Activated T-helper 1 cell treated with anti-CD3 and anti-CD28 coated beads, Interleukin-2, amount 50 U/mL, for 16 hours (primary cell): ENCODE measurements at places on chromosomes 1 and 21.

DNA sequence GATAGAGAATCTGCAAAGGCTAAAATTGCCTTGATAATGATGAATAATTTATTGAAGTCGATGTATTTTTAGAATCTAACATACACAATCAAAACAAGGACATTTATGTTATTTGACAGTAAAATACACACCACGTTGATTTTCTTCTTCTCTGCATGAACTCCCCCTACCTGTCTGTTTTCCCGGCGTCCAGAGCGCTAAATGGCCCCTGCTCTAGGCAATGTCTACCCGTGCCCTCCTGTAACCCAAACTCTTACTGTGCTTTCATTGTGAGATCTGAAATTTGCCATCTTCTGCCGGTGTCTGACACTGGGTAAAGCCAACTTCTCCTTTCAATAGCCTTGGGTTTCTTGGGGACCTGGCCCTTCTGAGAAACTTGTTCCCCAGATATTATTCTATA lies 6.7 kb upstream of the OR11L1 start:
- DNase-seq: no peak

GRCh38 chr1:88698140-88698539 lies 14.1 kb downstream of the PKN2 start:
- DNase-seq: no peak

DNA sequence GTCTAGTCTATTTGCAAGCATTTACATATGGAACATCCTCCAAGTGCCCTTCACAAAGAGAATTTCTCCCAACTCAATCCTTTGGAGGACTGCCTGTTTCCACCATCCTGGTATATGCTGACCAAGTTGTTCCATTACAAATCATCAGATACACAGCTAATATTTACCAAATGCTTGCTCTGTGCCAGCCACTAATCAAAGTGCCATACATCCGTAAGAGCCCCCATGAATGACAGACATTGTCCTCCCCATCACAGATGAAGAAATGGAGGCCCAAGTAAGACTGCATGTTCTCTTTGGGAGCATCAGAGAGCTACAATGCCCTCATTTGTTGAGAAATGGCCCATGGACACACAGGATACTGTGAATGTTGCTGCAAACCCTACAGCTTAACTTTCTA lies 130.0 kb upstream of the BACE2 start:
- DNase-seq: no peak

DNA sequence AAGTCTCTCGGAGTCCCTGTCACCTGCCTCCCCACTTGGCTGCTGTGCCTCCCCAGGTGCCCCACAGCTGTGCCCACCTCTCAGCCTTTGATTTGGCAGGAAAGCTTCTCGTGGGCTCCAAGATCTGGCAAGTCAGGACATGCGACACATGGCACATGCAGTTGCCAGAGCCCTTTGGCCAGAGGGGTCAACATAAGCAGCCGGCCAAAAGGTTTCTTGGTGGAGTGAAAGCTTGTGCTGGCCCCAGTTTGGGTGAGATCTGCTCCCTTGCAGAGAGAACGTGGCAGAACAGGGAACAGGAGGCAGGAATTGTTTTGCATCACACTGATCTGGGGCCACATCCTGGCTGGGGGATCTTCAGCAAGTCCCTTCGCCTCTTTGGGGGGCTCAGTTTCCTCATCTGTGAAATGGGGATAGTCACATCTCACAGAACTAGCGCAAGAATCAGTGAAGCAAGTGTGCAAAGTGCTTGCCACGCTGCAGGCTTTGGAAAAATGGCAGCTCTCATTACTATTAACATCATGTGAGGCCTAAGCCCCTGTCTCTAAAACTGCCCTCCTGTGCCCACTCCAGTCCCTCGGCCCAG lies 232.6 kb downstream of the TRABD2B start:
- DNase-seq: no peak

DNA sequence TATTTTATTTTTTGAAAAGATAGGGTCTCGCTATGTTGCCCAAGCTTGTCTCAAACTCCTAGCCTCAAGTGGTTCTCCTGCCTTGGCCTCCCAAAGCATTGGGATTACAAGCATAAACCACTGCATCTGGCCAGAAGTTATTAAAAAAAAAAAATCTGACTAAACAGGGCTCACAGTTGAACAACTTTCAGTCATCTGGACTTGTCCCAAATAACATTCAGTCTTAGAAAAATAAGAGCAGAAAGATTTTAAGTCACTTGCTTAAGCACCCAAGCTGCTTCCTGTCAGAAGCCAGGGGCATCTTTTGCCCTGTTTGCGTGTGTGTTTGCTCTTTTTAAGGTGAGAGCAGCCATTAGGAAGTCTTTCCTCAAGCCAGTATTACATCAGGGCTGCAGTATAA lies 286.8 kb downstream of the LMO4 start:
- DNase-seq: no peak

- peak; percentile 51 for DNase-seq
Observed at GRCh38 chr1:54800899-54801759, at the start of gene TTC22. TTC22 (minus strand) TSS chr1:54801323; CDS start chr1:54801163, 160 bp downstream.

DNA sequence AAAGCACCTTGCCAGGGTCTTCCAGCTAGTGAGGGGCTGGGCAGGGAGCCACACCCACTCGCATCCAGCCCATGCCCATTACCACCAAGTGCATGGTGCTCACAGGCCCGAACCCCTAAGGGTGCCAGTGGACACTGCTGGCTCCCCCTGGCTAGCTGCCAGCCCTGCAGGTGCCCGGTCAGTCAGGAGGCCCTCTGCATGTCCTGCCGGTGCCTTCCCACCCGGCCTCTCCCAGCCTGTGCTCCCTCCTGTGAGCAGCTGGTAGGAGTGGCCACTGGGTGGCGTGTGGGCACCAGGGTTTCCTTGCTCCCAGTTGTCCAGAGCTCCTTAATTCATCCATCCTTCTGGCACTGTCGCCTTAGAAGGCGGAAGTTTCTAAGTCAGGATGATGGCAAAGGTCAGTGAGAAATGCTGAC lies 33.4 kb downstream of the QSOX1 start:
- no peak for DNase-seq

DNA sequence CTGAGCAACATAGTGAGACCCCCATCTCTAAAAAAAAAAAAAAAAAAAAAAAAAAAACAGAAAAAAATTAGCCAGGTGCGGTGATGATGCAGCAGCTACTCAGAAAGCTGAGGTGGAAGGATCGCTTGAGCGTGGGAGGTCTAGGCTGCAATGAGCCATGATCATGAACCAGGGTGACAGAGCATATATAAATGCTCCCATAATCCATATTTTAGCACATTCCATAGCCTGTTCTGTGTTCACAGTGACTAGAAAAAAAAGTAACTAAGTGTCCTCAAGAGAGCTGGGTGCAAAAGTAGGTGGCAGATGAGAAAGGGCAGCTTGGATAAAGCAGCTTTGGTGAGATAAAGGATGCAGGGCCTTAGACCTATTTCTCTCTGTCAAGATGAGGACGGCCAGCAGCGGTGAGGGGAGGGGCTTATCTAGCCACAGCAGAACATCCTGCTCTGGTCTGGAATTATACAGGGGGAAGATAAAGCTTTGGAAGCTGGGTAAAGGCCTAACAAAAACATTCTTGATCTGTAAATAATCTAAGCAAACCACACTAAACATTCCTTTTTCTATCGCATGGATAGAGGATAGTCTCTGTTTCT lies 205.3 kb downstream of the DAB1 start:
- no peak for DNase-seq

- DNase-seq: no peak
Observed at GRCh38 chr21:35565204-35565611, 495.1 kb downstream of the SETD4 start.

GRCh38 chr1:42748021-42748420 lies 8.0 kb upstream of the CLDN19 start:
- no peak for DNase-seq

GRCh38 chr1:161721738-161722343 lies 497 bp downstream of the FCRLB start:
- DNase-seq: no peak

GRCh38 chr1:24009406-24009805 lies 29.3 kb upstream of the SRSF10 start:
- DNase-seq: no peak

- DNase-seq: no peak
Observed at GRCh38 chr1:205437570-205437969, 15.7 kb upstream of the LEMD1 start.

GRCh38 chr1:94684690-94685250 lies 135.4 kb upstream of the SLC44A3 start:
- DNase-seq: no peak

- peak; percentile 73 for DNase-seq
Observed at GRCh38 chr1:22039594-22040285, 12.8 kb upstream of the CDC42 start.

DNA sequence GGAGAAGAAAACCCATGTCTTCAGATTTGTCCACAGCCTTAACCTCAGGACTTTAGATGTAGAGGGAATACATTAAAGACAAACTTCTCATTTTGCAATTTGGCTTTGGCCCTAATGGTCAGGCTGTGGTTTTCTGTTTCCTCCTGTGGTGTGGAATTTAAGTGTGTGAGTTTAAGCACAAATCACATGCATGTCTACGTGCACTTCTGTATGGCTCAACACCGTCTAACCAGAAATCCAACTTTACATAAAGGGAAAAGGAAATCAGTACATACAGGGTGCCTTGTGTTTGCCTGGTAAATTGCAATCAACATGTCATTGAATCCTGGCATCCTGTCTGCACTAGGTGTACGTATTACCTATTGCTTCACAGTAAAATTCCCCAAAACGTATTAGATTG lies 1.2 kb upstream of the ZNF124 start:
- DNase-seq: no peak

DNA sequence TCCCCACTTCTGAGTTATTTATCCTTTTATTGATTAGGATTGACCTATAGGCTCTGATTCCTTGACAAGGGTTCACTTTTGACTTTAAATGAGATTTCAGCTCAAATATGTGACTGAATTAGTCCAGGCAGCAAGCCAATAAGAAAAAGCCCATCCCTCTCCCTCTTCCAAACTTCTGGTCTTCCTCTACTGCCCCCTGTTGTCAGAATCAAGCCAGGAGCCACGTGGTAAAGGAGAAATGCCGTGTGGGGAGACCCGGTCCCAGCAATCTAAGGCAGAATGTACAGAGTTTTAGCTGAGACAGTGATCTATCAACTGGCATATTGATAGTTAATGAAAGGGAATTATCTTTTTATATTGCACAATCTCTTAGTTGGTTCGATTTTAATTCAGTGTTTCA lies 5.2 kb downstream of the ADAMTS5 start:
- DNase-seq: no peak

DNA sequence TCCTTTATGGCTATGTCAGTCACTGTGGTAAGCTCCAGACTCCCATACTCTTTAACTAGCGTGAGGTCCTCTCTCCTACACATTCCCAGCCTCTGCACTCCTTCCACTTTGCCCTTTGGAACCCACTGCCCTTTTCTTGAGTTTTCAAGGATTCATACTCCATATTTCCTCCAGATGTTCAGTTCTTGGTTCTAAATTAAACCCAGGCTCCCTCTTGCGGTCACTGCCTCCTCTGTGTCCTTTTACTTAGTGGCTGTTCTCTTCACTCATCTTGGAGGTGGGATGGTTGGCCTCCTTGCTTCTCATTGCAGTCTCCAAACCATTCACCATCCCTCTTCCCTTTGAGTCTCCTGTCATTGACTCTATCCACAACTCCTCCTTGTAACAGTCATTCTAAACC lies 208.1 kb downstream of the TGFB2 start:
- no peak for DNase-seq

DNA sequence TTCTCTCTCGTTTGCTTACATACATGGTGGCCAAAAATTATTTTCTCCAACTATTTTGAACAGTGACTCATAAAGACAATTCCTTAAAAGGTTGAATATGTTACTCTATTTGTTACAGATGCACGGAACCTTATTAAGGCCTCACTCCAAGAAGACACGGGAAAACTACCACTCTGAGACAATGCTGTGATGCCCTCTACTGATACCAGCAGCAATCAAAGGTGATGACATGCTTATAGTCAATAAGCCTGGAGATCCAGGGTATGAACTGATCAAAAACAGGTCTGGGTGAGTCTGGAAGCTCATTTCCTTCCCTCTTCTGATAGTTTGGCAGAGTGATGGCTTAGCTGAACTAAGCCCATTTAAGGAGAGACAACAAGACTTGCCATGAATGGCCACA lies 563.0 kb downstream of the LRRIQ3 start:
- no peak for DNase-seq

- no peak for DNase-seq
Observed at GRCh38 chr21:39670701-39671100, 58.0 kb downstream of the B3GALT5 start.

GRCh38 chr1:67801903-67802302 lies 31.4 kb downstream of the GNG12 start:
- DNase-seq: no peak

GRCh38 chr1:186327331-186327730 lies 47.7 kb downstream of the TPR start:
- no peak for DNase-seq

DNA sequence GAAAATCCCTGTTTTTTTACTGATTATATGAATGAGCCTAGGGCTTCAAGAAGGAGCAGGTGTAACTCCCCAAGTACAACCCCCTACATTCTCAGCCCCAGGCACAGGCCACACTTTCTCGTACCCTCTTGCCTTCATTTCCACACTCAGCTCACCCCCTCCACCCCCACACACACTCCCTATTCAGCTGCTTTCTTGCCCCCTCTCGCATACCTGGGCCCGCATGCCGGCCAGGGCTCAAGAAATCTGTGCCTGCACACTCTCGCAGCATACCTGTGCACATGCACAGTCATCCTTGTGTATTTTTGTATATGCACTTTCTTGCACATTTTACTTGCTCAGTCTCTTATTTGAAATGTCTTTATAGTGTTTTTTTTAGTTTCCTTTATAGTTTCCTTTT lies 2.0 kb downstream of the PTPRF start:
- DNase-seq: no peak

DNA sequence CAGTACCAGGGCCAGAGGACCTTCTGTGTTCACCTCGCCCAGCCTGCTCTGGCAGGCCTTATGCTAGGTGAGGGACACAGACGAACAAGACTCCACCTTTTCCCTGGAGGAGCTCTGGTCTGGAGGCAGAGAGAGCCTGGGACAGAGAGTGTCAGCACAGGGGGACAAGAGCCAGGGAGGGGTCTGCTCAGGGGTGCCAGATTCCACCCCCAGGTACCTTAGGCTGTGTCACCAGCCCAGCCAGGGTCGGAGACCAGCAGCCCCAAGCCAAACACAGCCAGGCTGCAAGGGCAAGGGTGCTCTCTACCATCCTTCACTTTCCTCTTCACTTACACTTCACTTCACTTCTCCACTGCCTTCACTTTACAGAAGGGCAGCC lies 4.3 kb upstream of the LRP8 start:
- DNase-seq: no peak

GRCh38 chr1:100353071-100353801 lies 930 bp downstream of the CDC14A start:
- peak; percentile 21 for DNase-seq

GRCh38 chr21:26933448-26933847 lies 33.4 kb downstream of the ADAMTS5 start:
- no peak for DNase-seq

DNA sequence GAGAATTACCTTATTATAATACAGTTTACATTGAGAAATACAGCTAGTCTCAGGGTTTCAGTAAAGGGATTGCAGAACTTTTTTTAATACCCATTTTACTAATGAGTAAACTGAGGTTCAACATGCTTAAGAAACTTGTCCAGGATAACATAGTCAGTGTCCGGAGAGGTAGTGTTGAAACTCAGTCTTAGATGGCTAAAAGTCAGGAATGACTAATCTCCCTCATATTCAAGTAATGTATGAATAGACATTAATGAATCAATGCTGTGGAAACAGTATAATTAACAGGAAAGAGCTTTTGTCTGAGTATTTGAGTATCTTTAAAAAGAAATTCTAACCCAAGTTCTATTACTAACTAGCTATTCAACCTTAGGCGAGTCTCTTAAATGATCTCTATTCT lies 397.6 kb downstream of the PLA2G4A start:
- DNase-seq: no peak

GRCh38 chr1:205270764-205271163 lies 43.0 kb downstream of the TMCC2 start:
- no peak for DNase-seq

- no peak for DNase-seq
Observed at GRCh38 chr1:195278644-195279043, 1329.6 kb downstream of the KCNT2 start.
